ENCODE measurements at places on chromosomes 2 and 18.

GRCh38 chr2:85853499-85854165, 35.2 kb downstream of the ST3GAL5 start:
- H3K27me3 ChIP-seq = no peaks in the 10 kb centered on the region
- peaks cover 32% of the 10 kb centered on the region for H3K36me3 ChIP-seq
- no peak overlapping the region for H3K4me3 ChIP-seq
- peak overlapping the region; percentile 96 for H3K27ac ChIP-seq
- DNase-seq = peak; percentile 69

DNA sequence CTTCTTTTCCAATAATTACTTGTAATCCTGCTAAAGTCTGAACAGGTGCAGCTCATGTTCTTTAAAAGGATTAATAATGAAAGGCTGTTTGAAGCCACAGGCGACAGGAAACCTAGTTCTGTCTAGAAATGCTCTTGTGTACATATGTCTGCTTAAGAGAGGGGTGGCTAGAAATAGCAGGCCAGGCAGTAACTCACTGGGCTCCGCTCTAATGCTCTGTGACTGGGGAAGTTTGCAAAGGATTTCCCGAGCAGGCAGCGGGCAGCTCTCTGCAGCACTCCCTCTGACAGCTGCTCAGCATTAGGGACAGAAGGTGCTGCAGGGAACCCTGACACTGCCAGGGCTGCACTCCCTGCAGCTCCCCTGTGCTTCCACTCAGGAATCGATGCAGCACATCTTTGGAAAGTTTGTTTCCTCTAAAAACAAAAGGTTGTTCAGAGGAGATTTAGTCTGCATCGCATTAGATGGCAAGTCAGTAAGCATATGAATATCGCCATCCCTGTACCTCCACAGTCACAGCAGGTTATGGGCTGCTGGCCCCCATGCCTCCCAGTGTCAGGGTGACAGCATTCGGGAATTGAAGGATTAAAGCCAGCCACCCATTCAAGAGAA, 33.1 kb upstream of the TTC39C start:
- H3K4me1 ChIP-seq = peaks cover 24% of the 10 kb centered on the region
- no peak for DNase-seq
- H3K27me3 ChIP-seq = no peaks in the 10 kb centered on the region
- H3K36me3 ChIP-seq = no peaks in the 10 kb centered on the region

GRCh38 chr2:23828256-23828980, 98.5 kb downstream of the ATAD2B start:
- H3K27me3 ChIP-seq = no peaks in the 10 kb centered on the region
- no peak overlapping the region for H3K4me3 ChIP-seq
- H3K27ac ChIP-seq = no peak overlapping the region
- no peaks in the 10 kb centered on the region for H3K4me1 ChIP-seq
- H3K36me3 ChIP-seq = peaks cover 4% of the 10 kb centered on the region

GRCh38 chr2:27664154-27664574, 475 bp downstream of the SLC4A1AP start:
- no peak for DNase-seq
- peaks cover 43% of the 10 kb centered on the region for H3K4me1 ChIP-seq
- peak overlapping the region; percentile 63 for H3K4me3 ChIP-seq
- no peaks in the 10 kb centered on the region for H3K27me3 ChIP-seq
- peaks cover 49% of the 10 kb centered on the region for H3K36me3 ChIP-seq

- peaks cover 18% of the 10 kb centered on the region for H3K4me1 ChIP-seq
- no peaks in the 10 kb centered on the region for H3K27me3 ChIP-seq
- no peak for DNase-seq
- H3K4me3 ChIP-seq = no peak overlapping the region
- H3K36me3 ChIP-seq = peaks cover 4% of the 10 kb centered on the region
Measured at GRCh38 chr18:62583376-62583775, 60.6 kb downstream of the ZCCHC2 start.

GRCh38 chr2:172052000-172052983, 33.0 kb upstream of the DLX1 start:
- no peaks in the 10 kb centered on the region for H3K27me3 ChIP-seq
- no peak overlapping the region for H3K4me3 ChIP-seq
- no peaks in the 10 kb centered on the region for H3K36me3 ChIP-seq

DNA sequence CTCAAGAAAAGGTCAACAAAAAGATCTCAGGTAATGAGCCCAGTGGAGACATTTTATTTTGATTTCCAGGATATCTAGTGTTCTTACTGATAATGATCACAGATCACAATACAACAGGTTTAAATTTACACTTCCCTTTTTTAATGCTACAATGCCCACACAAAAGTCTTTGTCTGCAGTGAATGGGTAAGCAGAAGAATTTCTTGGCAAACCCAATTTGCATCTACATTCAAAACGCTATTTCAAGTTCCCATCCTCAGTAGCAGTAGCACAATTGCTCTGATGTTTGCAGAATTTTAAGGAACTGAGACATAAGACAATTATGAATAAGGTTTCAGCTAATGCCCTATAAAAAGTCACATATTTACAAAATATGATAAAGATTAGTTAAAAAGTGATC, 929.4 kb upstream of the PIK3C3 start:
- no peaks in the 10 kb centered on the region for H3K36me3 ChIP-seq
- no peaks in the 10 kb centered on the region for H3K27me3 ChIP-seq
- no peak overlapping the region for H3K4me3 ChIP-seq
- H3K27ac ChIP-seq = no peak overlapping the region

- H3K27ac ChIP-seq = no peak overlapping the region
- H3K4me1 ChIP-seq = no peaks in the 10 kb centered on the region
- no peak for DNase-seq
Measured at GRCh38 chr2:232097758-232098157, 136.2 kb downstream of the DIS3L2 start.
